HT-29 (cell line): ENCODE measurements at places on chromosomes 2 and 18.

DNA sequence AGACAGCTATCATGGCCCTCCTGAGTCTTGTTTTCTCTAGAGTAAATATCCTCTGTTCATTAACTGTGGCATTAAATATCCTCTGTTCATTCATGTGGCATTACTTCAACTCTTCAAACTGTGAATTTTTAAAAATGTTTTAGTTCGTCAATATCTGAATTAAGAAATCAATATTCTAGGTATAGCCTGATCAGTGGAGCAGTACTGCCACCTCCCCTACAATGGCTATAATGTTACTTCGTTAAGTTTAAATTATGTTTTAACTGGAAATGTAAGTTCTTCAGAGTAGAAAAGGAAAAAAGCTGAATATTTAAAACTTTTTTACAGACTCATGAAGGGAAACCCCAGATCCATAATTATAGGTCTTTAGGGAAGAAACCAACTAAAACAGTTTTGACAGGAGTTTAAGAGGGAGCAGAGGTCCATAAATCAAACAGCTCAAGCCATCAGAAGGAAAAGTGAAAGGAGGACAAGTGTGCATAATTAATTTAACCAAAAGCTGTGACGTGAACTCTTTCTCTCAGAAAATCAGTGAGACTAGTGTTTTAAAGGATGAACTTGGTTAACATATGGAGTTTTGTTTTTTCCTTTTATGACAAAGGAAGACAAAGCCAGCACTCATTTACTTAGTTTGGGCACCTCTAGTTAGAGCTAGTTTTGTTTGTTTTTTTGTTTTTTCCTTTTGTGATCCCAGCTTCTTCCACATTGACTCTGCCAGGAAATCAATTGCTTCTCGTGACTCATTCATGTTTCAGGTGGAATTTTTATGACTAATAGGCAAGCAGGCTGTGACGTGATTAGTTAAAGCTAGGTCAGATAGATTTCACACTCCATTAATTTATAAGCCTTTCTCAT lies 44.9 kb downstream of the RBBP8 start:
- DNase-seq, result peak; percentile 50

DNA sequence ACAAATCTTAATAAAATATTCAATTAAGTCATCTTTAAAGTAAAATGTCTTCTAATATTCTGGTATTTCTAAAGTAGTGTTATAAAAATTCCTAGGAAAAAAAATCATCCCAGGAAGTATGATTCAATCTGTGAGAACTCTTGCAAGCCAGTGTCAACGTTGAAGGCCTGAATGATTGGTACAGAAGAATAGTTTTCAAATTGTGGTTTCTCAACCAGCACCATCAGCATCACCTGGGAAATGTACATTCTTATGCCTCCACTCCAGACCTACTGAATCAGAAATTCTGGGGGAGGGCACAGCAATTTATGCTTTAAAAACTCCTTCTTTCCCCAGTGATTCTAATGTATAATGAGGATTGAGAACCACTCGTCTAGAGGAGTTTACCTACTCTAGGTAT lies 62.3 kb upstream of the C2orf15 start:
- no peak for DNase-seq

DNA sequence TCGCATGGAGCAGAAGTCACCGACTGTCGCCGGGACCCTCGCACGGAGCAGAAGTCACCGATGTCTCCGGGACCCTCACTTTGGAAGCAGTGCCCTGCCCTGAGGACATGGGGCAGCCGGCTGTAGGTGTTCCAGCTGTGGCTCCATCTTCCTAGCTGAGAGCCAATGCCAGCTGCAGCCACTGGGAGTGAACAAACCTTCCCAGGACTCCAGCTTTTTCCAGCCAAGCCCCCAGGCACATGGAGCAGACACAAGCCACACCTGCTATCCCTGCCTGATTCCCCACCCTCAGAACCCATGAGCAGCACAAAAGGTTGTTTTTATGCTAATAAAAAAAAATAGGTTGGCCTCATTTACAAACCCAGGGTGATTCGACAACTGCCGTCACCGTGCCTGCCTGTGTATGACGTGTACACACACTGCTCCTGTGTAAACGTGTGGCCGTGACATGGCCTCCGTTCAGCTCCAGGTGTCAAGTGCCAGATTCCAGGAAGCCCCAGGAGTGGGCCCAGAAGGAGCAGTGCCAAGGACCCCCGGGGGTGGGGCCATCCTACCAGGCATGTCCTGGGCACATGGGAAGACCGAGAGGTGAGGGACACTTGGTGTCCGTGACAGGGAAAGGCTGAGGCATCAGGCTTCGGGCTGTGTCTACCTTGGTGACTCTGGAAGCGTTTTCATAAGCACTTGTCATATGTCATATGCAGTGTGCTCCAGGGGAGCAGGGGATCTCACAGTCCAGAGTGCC lies 91.5 kb downstream of the EIPR1 start:
- DNase-seq, result no peak

GRCh38 chr2:102664471-102664909 lies 45.1 kb downstream of the SLC9A2 start:
- DNase-seq, result peak; percentile 56

DNA sequence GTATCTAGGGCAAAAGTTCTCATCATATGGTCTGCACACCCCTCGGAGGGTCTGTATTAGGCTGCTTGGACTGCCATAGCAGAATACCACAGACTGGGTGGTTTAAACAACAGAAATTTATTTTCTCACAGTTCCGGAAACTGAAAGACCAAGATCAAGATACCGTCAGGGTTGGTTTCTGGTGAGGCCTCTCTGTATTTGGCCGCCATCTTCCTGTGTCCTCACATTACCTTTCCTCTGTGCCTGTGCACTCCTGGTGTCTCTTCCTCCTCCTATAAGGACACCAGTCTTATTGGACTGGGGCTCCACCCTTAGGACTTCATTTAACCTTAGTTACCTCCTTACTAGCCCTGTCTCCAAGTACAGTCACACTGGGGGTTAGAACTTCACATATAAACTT lies 132.5 kb downstream of the NCOA1 start:
- DNase-seq, result no peak

- no peak for DNase-seq
These were observed 16.3 kb upstream of the GPR39 start for GRCh38 chr2:132400169-132400900.

DNA sequence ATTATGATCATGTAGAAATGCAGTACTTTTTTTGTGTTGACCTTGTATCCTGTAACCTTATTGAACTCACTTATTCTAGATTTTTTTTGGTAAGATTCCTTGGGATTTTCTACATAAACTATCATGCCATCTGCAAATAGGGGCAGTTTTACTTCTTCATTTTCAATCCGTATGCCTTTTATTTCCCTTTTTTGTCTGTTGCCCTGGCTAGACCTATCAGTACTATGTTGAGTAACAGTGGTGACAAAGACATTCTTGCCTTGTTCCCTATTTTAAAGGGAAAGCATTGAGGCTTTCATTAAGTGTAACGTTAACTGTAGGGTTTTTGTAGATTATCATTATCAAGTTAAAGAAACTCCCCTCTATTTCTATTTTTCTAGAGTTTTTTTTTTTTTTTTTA lies 92.3 kb downstream of the LYPD1 start:
- no peak for DNase-seq

GRCh38 chr2:73904952-73905351 lies 12.1 kb downstream of the ACTG2 start:
- DNase-seq, result no peak

- DNase-seq, result no peak
These were observed 5.3 kb upstream of the FLACC1 start for GRCh38 chr2:201362396-201362795.

GRCh38 chr2:96625571-96626552 lies 12.2 kb downstream of the KANSL3 start:
- no peak for DNase-seq

DNA sequence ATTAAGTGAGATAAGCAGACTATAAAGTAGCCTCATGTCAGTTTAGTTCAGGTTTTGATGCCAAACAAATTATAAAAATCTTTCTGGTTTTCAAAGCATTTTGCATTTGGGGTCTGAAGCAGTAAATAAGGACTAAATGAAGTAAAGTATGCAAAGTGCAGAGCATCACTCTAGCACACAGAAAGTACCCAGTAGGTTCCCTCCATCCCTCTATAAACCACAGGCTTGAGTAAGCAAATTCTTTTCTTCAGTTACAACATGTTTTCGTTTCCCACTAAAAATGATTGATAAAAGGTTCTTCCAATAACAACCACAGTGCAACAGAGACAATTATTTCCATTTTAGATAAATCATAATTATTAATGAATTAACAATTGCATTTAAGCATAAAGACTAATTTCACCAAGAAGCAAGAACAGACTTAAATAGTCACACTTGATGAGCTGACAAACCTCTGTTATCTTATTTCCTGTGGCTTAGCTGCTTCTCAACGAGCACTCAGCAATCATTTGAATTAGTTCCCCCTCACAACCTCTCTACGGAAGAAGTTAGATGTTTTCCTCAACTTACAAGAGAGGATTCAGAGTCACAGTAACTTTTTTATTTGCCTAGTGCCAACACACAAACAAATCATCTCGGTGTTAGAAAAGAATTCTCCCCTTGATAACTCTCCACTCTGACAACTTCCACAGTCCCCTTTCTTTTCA lies 249.8 kb downstream of the NBAS start:
- no peak for DNase-seq

DNA sequence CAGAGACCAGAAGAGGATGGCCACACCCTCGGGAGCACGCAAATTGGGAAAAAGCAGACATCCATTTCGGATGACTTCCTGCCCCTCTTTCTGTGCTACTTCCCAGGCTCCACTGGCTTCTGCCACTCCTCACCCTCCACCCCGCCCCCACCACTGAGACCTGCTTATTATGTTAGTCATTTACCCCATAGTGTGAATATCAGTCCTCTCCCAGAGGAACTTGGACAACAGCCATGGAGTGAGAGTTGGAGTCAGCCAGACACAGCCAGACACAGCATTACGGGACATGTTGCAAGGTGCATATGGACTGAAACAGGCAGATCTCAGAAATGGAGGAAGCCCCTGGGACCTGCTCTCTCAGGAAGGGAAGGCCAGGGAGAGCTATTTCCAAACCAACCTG lies 51.8 kb downstream of the CTIF start:
- no peak for DNase-seq
